Tibial nerve (tissue), 4 donors: ENCODE measurements at places on chromosomes 6 and 20. TPM values are rescaled to one million over a fixed set of nuclear protein-coding genes. Genes with fewer than 3 reads are reported as not detected.
A peak's percentile ranks its signal among the peaks of the same experiment; 100 is the strongest.

ACAT2 gene
- total RNA-seq, result 16.1 TPM

DNA sequence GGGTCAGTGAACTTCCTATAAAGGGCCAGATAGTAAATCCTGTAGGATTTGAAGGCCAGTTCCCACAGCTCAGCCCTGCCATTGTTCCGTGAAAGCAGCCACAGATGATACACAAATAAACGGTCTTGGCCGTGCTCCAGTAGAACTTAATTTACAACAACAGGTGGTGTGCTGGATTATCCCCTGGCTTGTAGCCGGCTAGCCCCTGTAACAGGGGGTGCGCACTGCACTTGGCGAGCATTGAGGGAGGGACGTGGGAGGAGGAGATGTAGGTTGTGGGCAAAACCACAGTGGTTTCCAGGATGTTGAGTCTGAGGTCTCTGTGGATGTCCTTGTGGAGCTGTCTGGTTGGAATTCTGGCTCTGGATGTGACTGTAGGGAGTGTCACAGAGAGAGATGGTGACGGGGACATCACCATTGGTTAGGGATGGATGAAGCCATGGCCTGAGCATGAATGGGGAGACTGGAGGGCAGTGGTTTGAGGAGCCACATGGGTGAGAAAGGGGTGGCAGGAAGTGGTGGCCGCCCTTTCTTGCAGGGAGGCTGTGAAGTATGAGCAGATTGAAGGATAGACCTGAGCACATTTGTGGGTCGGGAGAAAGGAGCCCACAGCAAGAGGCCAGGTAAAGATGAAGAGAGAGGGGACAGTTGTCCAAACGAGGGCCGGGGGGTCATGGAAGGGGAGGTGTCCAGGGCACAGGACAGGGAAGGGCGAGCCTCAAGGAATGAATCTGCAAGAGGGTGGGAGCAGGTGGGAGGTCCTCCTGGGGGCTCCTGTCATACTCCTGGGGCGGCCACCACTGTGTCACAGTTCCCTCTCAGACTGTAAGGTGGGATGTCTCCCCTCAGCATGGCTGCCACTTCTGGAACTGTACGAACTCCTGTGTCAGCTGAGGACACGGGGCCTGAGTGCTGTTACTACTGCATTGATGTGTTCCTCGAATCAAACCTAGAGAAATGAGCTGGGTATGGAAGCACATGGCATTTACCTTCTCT is 53.6 kb downstream of the CDH26 start:
- no peak overlapping the region for H3K4me3 ChIP-seq
- DNase-seq, result no peak

- no peaks in the 10 kb centered on the region for H3K4me1 ChIP-seq
- H3K36me3 ChIP-seq, result no peaks in the 10 kb centered on the region
Measured at GRCh38 chr6:39172377-39172757, 56.9 kb downstream of the KCNK5 start.

GRCh38 chr6:12012038-12012557 is at the start of gene HIVEP1:
Gene HIVEP1, plus strand, starts transcription at chr6:12012312. Its CDS starts 3,317 bp downstream, at chr6:12015629.
- peak within 1 kb of the TSS; percentile 93 for H3K4me3 ChIP-seq
- no peaks in the 10 kb centered on the region for H3K27me3 ChIP-seq
- no peaks in the 10 kb centered on the region for H3K36me3 ChIP-seq
- H3K27ac ChIP-seq, result peak within 1 kb of the TSS; percentile 97
- no peak for DNase-seq
- H3K4me1 ChIP-seq, result no peaks in the 10 kb centered on the region

GRCh38 chr6:53916804-53917463 is 122.1 kb downstream of the LRRC1 start:
- H3K4me3 ChIP-seq, result no peak overlapping the region
- H3K27me3 ChIP-seq, result no peaks in the 10 kb centered on the region
- DNase-seq, result no peak
- peaks cover 4% of the 10 kb centered on the region for H3K36me3 ChIP-seq
- peaks cover 4% of the 10 kb centered on the region for H3K4me1 ChIP-seq
